NCI-H2171 treated with DMSO at 0.1 percent for 48 hours (cell line): ENCODE measurements at places on chromosomes 5 and 9.
A peak's percentile ranks its signal among the peaks of the same experiment; 100 is the strongest.

DNA sequence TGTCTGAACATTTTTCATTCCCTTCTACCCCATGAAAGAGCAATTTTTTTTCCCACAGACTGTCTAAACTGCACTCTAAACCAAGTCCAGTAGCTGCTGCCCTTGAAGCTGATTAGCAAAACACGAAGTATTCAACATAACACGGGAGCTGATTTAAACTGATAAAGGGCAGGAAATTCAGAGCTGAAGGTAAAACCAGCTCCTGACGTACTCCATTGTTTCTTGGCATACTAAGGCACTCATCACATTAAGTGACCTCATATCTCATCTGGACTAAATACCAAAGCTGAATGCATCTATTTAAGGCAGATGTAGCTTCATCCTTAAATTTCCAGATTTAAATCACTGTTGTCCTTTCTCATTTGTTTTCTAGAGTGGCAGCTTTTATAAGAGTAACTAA, 12.0 kb downstream of the GDF9 start:
- DNase-seq, result no peak

DNA sequence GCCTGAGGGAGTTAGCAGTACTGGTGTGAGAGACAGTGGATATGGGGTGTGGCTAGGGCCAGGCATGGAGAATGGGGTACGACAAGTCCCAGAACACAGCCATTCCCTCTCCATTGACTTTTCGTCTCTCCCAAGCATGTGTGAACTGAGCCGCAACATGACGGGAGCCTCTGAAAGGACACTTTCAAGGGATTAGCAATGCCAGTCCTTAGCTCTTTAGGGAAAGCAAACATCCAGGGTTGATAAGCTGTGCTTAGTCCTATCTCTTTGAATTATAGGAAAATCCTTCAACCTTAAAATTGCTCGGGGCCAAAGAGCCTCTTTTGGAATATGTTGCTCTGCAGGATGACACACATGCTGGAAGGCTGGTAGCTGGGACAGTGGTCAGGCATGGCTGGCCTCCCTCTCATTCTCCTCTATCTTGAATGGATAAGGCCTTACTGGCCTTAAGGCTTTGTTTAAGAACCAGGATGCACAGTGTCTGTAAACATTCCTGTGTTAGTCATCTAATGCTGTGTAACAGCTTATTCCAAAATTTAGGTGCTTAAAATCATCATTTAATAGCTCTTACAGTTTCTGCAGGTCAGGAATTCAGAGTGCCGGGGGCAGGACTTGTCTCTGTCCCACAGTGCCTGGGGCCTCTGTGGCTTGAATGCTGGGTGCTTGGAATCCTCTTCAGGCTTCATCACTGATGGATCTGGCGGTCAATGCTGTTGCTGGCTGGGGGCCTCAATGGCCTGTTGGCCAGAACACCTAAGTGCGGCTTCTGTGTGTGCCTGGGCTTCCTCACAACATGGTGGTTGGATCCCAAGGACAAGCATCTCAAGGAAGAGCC, 95.3 kb downstream of the PTTG1 start:
- DNase-seq, result no peak

DNA sequence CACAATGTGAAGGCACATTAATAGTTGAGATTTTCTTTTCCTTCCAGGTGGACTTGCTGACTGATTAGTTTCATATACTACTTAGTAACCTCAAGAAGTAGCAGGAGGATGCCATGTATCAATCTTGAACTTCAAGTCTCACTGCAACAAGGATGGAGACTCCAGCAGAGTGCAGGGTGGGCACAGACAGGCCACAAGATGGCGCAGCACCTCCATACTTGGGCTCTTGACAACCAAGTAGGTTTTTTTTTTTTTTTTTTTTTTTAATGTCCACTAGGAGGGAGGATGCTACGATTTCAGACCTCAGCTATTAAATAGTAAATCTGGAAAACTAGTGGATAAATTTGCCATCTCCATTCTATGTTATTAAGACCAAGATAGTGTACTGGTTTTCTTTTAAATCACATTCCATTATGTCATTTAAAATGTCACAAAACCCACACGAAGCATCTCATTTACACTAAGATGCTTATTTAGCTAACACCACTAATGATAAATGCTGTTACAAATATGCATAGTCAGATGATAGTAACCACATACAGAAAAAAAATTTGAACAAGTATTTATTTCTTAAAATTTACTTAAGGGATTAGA, 58.6 kb downstream of the IL6ST start:
- DNase-seq, result peak; percentile 81

DNA sequence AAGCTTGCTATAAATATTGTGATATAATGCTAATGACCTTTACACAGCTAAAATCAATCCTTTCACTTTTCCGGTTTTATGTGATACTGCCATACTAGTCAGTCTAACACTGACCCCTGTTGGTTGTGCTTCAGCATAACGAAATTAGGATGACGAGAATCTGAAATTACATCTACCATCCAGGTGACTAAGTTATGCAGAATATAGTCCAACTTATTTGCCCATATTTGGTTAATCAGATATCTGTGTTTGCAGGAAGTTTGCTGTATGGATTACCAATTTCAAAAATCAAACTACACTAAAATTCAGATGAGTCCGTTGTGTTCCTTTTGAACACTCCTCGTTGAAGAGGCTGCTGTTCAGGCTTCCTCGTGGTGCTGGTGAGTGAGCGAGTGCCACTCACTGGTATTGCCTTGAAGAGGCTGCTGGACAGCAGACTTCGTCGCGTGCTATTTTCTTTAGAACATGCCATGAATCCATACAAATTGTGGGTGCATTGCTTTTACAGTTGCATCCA, 32.5 kb downstream of the TENT4A start:
- peak; percentile 35 for DNase-seq

DNA sequence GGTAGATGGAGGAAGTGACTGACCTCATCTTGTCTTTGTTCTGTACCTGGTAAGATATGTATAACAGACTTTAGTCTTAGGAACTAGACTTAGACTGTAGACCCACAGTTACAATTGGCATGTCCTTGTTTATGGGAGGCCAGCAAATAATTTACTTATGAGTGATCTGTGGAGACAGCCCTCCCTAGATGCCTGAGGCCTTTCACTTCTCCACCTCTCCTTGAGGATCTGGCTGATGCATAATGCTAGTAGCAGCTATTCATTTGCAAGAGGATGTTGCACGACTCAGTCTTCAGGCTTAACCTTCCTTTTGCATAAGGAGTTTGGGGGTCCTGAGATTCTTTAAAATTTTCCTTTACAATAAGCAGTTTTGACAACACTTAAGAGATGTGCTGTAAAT, 100.7 kb downstream of the YTHDC2 start:
- DNase-seq, result no peak

GRCh38 chr5:123093111-123093600, 4.1 kb downstream of the PRDM6 start:
- DNase-seq, result no peak

DNA sequence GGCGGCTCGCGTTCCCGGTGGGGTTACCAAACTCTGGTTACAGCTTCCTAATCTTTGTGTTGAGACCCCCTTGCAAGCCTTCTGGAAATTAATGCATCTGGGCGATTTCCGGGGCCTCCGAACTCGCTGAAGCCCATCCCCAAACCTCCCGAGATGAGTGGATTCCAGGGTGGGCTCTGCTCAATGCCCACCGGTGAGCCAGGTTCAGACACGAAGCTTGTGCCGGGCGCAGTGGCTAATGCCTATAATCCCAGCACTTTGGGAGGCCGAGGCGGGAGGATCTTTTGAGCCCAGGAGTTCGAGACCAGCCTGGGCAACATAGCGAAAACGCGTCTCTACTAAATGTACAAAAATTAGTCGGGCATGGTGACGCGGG, 356 bp upstream of the HACD4 start:
- no peak for DNase-seq

GRCh38 chr5:68438876-68439275, 223.3 kb downstream of the PIK3R1 start:
- no peak for DNase-seq

DNA sequence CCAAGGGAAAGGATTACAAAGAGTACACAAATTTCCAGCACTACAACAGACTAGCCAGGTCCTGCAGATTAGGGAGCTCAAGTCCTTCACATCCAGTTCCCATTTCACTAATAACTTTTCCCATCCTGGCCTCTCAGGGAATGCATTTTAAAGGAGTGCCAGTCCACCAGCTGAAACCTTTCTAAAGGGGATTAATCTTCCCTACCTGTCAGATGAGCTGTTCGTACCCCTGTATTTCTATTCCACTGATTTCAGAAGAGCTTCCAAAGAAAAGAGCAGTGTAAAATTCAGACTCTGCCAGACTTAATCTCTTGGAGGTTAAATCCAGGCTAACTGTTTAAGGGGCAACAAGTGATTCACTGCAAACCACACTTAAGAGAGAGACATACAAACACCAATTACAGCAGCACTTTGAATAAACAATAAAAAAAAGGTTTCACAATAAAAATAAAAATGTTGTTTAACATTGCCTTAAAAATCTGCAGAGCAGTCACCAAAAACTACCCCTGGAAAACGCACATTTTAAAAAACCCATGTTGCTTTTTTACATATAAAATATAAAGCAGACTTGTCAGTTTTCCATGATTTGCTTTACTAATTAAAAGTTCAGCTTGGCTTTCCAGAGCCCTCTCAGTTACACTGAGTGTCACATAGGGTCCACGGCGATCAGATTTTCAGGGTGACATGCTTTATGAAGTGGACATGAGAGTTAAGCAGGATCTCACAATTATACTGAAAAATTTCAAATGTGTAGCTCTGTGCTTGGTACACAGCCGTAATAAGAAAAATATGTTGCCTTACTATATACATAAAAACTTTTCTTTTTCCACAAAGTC, 3.2 kb downstream of the ROR2 start:
- no peak for DNase-seq

DNA sequence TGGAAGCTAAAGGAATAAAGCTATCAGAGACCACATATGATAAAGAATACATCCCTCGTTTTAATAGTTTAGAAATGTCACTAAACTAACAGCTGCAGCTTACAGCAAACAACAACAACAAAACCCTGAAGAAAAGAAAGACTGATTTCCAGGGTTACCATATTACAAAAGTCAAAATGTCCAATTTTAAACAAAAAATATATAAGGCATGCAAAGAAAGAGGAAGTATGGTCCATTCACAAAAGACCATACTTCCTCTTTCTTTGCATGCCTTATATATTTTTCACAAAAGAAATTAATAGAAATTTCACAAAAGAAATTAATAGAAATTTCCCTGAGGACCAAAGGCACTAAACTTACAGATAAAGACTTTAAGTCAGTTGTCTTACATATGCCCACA, 354.2 kb downstream of the ARL15 start:
- DNase-seq, result no peak
